ENCODE measurements at places on chromosomes 7 and 10. TPM values are rescaled to one million over a fixed set of nuclear protein-coding genes. Genes with fewer than 3 reads are reported as not detected.
A peak's percentile ranks its signal among the peaks of the same experiment; 100 is the strongest.

DNA sequence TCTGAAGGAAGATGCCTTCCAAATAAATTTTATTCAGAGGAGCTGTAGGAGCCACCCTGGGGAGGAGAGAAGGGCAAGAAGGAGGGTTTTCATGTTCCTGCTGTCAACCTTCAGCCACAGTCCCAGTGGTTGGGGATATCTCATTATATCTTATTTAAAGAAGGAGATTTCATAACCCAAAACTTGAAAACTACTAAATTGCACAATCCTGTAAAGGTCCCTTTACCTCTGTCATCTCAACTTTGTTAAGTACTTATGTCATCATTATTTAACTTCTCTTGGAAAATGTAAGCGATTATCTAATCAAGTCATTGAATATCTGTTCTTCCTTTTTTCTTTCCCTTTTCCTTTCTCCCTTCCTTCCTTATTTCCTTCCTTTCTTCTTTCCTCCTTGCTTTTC, 794.5 kb upstream of the IGFBP3 start:
- no peaks in the 10 kb centered on the region for H3K4me1 ChIP-seq
- no peaks in the 10 kb centered on the region for H3K27me3 ChIP-seq
- no peaks in the 10 kb centered on the region for H3K36me3 ChIP-seq
- DNase-seq: no peak

The ADRB1 gene
- 0.24 TPM for total RNA-seq

DNA sequence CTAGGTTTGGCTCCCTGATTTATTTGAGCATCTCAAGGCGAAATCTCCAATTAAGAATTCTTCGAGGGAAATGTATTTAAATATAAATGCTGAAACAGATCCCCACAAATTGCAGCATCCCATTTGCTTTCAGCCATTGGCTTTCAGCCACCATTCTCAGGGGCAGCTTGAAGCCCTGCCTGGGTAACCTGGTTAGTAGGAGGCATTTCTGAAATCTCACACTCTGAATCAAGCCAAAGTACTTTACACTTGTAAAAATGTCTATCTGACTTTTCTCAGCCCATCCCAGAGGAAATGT, 49.1 kb downstream of the GCC1 start:
- H3K4me1 ChIP-seq: peaks cover 18% of the 10 kb centered on the region
- H3K27me3 ChIP-seq: peaks cover 49% of the 10 kb centered on the region
- H3K4me3 ChIP-seq: peak overlapping the region; percentile 48
- no peak overlapping the region for H3K27ac ChIP-seq
- no peaks in the 10 kb centered on the region for H3K36me3 ChIP-seq

DNA sequence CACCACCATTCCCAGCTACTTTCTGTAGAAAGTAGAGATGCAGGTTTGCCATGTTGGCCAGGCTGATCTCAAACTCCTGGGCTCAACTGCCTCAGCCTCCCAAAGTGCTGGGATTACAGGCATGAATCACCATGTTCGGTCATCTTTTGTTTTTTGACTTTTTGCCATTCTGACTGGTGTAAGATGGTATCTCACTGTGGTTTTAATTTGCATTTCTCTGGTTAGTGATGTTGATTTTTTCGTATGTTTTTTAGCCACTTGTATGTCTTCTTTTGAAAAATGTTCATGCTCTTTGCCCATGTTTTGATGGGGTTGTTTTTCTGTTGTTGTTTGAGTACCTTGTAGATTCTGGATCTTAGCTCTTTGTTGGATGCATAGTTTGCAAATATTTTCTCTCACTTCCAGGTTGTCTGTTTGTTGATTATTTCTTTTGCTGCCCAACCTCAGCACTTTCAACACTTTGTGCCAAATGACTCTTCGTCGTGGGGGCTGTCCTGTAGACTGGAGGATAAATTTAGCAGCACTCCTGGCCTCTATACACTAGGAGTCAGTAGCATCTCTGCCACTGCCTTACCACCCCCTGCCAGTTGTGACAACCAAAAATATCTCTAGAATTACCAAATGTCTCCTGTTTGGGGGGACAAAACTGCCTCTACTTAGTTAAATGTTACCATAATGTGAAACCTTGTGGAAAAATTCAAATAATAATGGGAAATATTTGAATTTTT, 6.5 kb upstream of the CPED1 start:
- no peaks in the 10 kb centered on the region for H3K4me1 ChIP-seq
- H3K27me3 ChIP-seq: no peaks in the 10 kb centered on the region
- H3K27ac ChIP-seq: no peak overlapping the region
- H3K4me3 ChIP-seq: no peak overlapping the region

The HECTD2 gene
- 14.4 TPM for total RNA-seq

The ZEB1 gene
- 0.45 TPM for total RNA-seq

DNA sequence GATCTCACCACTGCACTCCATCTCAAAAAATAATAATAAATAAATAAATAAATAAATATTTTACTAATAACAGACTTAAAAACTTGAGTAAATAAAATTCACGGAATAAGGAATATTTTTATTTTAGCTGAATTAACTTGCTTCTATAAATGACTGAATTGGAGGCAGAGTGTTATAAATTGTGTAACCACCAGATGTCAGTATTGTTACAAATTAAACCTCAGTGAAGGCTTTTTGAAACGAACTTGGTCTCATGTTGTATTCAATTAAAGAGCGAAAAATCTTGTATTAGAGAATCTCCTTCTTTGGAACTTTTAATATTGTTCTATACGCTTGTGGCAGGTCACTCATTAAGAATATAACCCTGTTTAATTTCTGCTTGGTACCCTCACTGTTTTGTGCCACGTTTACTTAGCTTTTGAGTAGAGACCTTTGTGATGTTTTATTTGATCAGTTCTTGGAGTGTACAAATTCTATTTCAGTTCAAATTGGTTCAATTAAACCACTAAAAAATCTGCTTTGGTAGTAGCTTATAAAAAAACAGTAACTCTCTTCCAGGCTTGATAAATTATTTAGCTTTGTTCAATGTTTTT, 45.6 kb upstream of the SCIN start:
- peak; percentile 74 for DNase-seq
- no peak overlapping the region for H3K27ac ChIP-seq
- H3K4me3 ChIP-seq: no peak overlapping the region
- peaks cover 7% of the 10 kb centered on the region for H3K4me1 ChIP-seq
- H3K36me3 ChIP-seq: no peaks in the 10 kb centered on the region

The SCART1 gene
- 0.59 TPM for total RNA-seq

The GNG11 gene
- total RNA-seq: 1.6 TPM

DNA sequence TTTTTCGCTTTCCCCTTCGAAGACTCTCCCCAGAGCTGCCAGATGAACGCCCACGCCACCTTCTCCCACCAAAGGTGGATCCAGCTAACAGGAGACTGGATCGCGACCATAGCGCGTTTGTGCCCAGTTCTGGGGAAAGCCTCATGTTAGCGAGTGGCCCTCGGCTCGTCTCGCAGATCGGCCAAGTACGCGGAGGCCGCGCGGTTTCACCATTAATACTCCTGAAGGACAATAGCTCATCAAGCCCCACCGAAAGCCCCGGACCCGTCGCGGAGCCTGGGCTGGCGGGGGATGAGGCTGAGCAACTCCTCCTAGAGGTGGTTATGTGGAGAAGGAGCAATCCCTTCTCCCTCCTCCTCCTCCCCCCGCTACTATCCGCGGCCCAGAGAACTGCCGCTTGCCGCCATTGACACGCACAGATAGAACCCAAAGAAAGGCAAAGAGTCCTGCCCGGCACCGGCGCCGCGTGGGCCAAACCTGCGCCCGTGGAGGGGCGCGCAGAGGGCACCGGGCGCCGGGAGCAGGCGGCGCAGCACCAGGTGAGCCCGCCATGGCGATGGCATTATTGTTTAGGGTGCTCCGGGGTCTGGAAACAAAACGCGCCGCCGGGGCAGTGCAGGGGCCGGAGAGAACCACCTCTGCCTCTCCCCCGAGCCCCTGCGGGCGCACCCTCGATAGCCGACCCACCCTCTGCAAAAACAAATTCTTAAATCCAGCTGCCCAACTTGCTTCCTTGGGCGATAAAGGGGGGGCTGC, at the start of gene MACROH2A2:
Gene MACROH2A2 (plus strand): TSS at position 385 of the 756 bp plus-strand sequence. CDS start 22,813 bp downstream, outside the sequence.
- H3K4me3 ChIP-seq: peak within 1 kb of the TSS; percentile 92
- H3K36me3 ChIP-seq: no peaks in the 10 kb centered on the region
- DNase-seq: peak; percentile 84
- no peak within 1 kb of the TSS for H3K27ac ChIP-seq
- H3K4me1 ChIP-seq: peaks cover 4% of the 10 kb centered on the region
- H3K27me3 ChIP-seq: peaks cover 98% of the 10 kb centered on the region

The R3HCC1L gene
- 15.8 TPM for total RNA-seq

DNA sequence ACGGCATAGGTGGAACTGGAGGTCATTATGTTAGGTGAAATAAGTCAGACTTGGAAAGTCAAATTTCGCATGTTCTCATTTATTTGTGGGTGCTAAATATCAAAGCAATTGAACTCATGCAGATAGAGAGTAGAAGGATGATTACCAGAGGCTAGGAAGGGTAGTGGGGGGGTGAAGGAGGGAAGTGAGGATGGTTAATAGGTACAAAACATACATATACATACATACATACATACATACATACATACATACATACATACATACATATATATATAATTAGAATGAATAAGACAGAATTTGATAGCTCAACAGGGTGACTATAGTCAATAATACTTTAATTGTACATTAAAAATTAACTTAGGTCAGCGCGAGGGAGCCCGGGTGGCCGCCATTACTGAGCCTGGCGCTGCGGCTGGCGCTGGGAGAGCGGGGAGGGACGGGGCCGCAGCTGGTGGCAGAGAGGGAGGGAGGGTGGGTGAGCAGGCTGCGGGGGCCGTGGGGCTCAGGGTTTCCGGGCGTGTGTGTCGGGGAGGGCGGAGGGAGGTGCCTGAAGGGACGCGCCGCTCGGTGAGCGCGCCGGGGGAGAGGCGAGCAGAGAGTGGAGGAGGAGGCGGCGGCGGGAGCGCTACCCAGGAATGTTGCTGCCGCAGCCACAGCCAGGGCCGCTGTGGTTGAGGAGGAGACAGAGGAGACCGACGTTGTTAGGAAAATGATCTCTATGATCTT, 85.8 kb upstream of the EGFR start:
- H3K36me3 ChIP-seq: no peaks in the 10 kb centered on the region
- peak; percentile 81 for DNase-seq
- no peak overlapping the region for H3K27ac ChIP-seq
- H3K27me3 ChIP-seq: 0 out of 2 replicates have a peak, but pooled peaks cover 6% of the 10 kb centered on the region

DNA sequence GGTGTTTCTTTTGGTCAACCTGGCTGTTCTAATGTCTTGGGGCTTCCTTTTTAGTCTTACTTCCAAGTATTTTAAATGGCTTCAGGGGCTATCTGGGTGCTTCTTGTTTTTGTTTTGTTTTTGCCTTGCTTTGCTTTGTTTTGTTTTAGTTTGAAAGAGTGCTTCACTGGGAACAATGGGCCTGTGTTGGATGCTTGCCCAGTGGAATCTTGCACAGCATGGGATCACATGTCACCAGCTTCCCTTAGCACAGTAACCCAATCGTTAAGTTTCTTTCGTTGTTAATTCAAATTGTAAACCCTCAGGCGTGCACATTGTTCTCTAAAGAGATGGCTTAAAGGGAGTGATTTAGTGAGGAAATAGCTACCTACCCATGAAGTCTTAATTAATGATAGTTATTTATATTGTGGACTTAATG, 8.9 kb downstream of the COL17A1 start:
- H3K27me3 ChIP-seq: no peaks in the 10 kb centered on the region
- DNase-seq: peak; percentile 76
- no peaks in the 10 kb centered on the region for H3K36me3 ChIP-seq
- H3K4me1 ChIP-seq: peaks cover 16% of the 10 kb centered on the region

DNA sequence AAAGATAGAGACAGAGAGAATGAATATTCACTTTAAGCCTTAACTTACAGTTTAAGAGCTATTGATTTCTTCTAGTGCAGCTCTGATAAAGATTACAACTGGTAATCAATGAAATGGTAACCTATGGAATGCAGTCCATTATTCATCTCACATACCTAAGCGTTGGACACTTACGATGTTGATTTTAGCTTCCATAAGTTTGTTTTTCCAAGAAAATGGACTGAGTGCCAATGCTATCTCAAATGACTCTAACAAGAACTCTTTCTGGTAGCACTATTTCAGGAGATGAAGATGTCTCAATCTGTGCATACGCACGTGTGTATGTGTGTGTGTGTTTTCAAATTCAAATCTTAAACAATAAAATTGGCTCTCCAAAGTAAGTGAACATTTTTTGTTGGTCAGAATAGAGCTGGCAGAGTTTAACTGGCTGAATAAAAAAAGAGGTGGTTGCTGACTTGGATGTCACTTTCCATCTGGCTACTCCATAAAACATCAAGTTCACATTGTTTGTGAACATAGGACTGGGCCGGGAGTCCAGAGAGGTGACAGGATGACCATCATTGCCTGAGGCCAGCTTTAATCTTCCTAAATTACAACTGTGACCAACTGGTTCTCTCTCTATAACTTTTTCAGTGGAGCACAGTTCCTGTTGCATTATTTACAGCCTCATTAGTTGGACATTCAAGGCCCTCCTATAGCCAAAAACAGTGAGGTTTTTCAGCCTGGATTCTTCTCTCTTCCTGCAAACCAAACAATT, 106.9 kb upstream of the CSTF2T start:
- peaks cover 6% of the 10 kb centered on the region for H3K4me1 ChIP-seq
- H3K27me3 ChIP-seq: no peaks in the 10 kb centered on the region
- no peaks in the 10 kb centered on the region for H3K36me3 ChIP-seq
- H3K4me3 ChIP-seq: no peak overlapping the region
- no peak for DNase-seq

DNA sequence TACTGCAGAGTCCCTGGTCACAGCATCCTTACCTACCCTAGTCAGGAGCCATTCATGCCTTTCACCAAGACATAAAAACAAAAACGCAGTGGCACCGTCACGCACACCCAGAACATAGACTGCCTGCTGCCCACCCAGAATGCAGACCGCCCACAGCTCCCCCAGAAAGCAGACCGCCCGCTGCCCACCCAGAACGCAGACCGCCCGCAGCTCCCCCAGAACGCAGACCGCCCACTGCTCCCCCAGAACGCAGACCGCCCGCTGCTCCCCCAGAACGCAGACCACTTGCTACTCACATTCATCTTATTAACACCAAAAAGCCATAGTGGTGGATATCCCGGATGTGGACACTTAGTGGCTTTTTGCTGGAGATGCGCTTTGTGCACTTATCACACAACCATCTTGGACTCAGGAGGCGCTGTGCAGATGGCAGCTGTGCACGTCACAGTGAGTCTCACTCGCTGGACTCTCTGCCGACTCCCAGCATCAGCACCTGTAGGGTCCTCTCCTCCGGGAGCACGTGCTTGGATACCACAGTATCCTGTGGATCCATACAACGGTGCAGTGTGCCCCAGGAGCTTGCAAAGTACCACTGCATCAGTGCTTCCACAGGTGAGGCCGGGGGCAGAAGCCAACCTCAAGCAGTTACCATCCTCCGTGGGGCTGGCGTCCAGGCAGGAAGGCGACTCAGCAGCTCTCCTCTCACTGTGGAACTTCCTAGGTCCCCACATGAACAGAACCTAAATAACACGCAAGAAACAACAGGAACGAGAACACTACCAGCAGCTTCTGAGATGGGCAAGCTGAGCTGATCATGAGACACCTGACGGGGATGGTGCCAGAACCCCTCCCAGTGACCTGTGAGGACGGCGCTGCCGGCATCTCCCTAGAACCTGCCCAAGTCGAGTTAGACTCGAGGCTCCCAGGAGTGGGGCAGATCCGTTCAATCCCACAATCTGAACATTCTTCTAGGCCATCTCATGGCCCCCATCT, 161.0 kb downstream of the DIP2C start:
- H3K27me3 ChIP-seq: no peaks in the 10 kb centered on the region
- no peak overlapping the region for H3K27ac ChIP-seq
- no peaks in the 10 kb centered on the region for H3K36me3 ChIP-seq
